Jurkat, Clone E6-1 (cell line): ENCODE measurements at places on chromosomes 4 and X.

GRCh38 chrX:120297923-120298322, 13.3 kb downstream of the TMEM255A start:
- no peak for DNase-seq

DNA sequence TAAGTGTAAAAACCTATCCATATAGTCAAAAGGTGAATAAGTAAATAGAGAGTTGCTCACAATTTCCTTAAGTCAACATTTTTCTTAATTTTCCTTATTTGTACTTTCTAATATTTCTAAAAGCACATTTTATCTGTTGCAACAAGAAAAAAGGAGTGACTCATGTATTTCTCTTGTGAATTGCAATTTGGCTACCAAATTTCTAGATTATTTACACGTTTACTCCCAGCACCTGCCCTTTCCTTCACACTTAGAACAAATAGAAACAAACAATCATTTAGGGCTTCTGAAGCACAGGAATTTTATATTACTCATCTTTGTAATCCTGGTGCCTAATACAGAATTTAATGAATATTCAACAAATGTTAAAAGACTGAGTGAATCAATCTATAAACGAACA, 22.2 kb downstream of the BTC start:
- no peak for DNase-seq

DNA sequence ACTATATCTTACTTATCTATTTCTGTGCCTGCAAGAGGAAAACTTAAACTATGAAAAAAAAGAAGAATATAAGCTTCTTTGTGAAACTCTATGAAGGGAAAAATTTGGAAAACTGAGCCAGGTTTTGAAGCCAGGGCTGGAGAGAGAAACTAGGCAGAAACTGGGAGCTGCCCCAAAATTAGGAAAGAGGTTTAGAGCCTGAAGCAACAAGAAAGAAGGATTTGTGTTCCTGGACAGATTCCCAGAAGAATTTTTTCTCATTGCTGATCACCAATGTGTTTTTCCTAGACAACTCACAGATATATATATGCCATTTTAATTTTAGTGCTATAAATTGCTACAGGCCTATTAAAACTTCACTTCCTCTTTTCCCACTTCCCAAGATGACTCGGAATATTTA, 245.0 kb upstream of the GEMIN8 start:
- DNase-seq, result no peak

DNA sequence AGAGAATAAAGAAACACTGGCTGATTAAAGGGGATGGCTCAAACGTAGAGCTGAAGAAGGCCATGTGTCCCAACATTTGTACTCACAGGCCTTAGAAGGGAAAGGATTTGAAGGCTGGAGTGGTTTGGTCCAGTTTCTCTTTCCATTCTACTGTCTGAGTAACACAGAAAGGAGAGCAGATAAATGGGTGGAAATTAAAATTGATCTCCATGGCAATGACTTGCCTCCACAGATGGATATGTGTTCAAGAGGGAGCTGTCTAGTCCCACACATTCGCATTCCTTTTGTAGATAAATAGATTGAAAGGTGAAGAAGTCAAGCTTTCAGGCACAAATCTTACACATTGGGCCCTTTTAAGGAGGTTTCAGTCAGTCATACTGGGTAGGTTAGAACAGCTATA, 74.6 kb downstream of the DOCK11 start:
- DNase-seq, result no peak

DNA sequence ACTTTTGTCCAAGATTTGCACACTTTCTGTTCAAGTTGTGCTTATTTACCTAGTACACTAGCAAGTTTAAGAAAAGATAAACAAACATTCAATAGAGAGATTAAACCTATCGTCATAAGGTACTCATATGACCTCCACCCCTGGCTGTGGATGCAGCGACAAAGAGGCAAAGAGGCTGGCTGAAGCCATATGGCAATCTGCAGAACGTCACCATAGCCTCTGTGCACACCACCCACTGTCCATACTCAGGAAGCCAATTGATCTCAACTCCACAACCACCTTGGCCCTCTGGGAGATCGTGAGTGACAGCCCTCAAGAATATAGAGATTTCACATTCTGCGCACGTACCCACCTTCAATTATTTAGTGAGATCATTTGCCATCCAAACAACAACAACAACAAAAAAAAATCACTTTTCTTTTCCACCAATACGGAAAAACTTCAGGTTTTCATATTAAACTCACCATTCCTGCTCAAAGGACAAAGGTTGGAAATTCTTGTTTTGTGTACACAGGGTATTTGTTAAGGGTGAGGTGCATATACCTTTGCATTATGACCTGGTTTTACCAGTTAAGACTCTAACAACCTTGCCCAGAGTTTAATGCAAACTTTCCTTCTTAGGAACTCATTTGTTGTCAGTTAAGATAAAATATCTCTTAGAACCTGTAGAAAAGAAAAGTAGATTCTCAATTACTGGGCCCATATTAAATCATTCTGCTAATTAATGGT, 243.0 kb upstream of the FSTL5 start:
- DNase-seq, result no peak

GRCh38 chr4:130163701-130164100, 1067.7 kb downstream of the C4orf33 start:
- no peak for DNase-seq

GRCh38 chr4:42420140-42420539, 22.9 kb downstream of the SHISA3 start:
- no peak for DNase-seq

DNA sequence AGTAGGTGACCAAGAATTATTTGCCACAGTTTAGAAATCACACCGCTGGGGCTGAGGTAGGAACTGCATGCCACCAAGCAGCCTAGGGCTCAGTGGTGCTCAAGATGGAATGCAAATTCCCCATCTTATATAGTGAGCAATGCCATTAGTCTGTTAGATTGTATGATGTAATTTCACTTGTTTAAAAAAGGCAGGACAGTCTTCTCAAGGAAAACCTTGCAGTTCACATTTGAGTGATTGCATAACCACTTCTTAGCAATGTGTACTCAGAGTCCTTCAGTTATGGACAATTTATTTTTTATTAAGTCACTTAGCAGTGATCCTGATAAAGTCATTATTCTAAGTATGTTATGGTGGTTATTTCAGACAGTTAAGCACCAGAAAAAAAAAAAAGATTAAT, 142.9 kb upstream of the SFRP2 start:
- DNase-seq, result no peak

- DNase-seq, result no peak
These were observed 8.8 kb downstream of the LARP7 start for GRCh38 chr4:112645541-112646329.

DNA sequence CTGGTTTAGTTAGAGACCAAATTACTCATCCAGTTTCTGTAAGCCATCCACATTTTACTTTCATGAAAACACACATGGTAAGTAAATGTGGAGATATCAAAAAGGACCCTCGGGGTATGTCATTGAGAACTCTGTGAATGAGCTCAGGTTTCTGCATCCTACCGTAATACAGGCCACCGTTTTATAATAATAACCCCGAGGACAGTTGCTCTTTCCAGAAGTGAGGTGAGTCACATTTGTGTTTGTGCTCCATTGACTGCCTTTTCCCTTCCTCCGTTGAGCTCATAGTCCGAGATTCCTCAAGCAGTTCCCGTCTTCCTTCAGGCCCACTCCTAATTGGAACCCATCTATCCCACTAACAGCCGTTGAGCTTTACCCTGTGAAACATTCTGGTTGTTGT, 95.3 kb downstream of the GRID2 start:
- no peak for DNase-seq

DNA sequence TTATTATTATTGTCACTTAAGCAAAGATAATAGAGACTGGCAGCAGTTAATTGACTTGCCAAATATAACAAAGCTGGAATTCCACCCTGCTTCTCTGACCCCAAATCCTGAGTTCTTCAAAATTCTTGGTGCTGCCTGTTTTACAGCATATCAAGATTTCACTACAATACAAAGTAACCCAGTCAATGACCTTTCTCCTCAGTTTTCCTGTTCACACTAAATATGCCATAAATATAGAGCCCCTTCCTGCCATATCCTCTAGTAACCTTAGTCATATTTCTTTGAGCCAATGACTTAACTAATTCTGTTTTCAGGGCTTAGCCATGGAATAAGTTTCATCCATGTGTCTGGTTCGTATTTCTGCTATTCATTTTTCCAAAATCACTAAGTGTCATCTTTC, 315.3 kb upstream of the HS3ST1 start:
- no peak for DNase-seq

DNA sequence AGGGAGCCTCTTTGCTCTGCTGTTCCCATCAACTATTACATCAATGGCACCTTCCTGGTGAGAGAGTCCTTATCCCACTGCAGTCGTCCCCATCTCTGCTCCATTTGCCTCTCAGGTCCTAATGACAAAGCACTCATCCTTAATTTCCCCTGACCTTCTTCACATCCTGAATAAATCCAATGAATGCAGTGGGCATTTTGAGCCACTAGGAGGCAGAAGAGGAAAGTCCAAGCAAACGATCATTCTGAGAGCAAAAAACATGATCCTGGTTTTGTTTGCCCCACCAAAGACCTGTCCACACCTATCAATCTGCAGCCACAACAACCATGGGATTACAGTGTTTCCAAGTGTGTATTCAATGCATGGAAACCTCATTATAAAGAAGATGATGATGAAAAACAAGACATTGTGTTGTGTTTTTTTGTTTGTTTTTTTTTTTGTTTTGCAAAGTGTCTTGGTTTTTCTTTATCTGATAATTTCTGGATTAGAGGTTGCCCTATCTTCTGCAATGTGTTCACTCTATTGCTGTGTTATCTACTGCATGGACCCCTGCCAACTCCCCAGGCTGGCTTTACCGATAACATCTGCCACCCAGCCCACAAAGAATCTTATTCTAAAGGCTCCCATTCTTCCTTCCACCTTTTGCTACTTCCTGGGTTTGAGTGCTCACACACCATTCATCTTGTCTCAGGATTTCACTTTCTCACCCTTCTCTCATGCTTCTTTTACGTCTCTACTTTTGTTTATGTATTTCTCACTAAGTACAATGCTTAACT, 207.2 kb downstream of the NLGN4X start:
- peak; percentile 40 for DNase-seq

DNA sequence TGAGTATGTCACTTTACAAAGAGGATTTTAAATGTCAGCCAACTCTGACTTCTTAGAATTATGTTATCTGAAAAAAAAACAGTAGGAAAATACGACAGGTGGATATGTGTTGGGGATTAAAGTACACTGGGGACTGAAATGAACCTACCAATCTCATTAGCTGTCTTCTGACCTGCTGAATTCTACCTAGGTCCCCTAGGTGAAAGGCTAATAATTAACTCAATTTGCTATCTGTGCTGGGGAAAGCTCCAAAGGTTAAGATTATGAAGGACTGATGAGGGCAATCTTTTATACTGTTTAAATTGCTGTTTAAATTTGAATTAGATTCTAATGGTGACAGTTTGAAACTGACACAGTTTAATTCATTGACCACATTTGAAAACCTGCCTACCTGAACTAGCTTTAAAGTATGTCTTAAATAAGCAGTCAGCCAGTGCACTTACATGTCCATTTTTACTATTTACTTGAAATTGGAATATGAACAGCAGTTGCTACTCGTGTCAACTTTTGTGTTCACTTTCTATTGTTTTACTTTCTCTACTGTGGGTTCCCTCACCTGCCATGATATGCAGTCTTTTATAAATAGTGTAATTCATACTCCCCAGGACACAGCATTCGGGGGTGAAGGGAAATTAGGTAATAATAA, 977.3 kb downstream of the C4orf33 start:
- no peak for DNase-seq

- no peak for DNase-seq
These were observed 212.8 kb upstream of the GYPA start for GRCh38 chr4:144353292-144353691.

DNA sequence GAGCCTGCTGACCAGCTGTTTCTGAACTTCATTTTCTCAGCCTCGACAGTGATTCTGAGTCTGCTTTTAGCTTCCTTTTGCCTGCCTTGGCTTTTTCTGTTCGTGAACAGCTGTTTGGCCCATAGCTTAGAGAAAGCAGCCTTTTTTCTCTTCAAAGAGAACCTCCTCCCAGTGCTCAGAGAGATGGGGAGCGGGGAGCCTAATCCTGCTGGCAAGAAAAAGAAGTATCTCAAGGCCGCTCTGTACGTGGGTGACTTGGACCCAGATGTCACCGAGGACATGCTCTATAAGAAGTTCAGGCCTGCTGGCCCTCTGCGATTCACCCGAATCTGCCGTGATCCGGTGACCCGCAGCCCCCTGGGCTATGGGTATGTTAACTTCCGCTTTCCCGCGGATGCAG, 756 bp downstream of the PABPC5 start:
- no peak for DNase-seq

- DNase-seq, result peak; percentile 0
These were observed 293.2 kb upstream of the PRPS2 start for GRCh38 chrX:12497832-12498591.

DNA sequence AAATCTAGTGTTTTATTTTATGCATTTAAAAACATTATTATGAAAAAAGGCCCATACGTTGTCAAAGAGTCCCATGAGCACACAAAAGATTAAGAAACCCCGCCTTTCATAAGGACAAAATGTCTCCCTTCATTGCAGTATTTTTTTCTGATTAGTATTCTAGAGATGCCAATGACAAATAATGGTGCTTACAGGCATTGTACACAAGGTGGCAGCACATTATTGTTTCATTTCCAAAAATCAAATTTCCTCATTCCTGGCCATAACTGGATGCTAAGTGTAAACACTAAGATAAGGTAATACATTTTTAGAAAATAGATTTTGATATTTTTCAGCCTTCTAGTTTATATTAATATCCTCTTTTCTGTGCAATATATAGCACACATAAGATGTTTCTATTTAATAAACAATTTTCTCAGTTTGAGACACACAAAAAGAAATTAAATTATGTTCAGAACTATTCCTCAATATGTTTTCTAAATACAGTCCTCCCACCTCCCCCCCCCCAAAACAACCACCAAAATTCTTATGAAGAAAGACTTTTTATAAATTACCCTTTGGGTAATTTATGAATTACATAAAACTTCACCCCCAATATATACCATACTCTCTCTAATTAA, 47.7 kb downstream of the TIGD2 start:
- DNase-seq, result peak; percentile 16

GRCh38 chrX:30156009-30156408, 59.4 kb upstream of the MAGEB2 start:
- no peak for DNase-seq

GRCh38 chr4:3413675-3414420, 27.9 kb upstream of the HGFAC start:
- no peak for DNase-seq

DNA sequence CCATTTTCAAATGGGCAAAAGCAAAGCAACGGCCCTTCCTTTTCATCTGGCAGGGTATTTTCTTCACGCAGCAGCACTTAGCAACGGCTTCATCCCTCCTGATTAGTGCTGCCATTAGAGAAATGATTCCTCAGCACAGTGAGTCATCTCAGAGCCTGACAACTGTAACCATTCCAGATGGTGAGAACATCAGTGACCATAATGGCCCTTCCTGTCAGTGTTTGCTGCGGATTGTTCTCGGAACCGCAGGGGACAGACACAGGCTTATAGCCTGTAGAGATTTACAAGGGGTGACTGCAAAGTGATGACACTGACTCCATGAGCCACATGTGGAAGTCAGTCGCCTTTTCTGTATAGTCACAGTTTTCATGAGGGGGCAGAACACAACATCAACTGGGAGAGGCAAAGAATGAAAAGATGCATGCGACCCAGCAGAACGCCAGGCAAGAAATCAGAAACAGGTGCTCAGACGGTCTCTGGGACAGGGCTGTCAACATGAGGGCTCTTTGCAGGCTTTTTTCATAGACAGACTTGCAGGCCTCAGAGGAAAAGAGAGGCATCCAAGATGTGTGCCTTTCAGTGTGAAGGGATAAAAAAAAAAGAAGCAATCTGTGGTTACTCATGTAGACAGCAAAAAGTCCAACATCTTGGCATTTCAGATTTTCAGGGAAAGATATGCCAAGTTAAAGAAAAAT, 69.9 kb upstream of the FBXW7 start:
- DNase-seq, result no peak
